ENCODE measurements at places on chromosomes 11 and 22.

- DNase-seq, result no peak
These were observed 72.5 kb downstream of the RAB30 start for GRCh38 chr11:82999232-82999631.

DNA sequence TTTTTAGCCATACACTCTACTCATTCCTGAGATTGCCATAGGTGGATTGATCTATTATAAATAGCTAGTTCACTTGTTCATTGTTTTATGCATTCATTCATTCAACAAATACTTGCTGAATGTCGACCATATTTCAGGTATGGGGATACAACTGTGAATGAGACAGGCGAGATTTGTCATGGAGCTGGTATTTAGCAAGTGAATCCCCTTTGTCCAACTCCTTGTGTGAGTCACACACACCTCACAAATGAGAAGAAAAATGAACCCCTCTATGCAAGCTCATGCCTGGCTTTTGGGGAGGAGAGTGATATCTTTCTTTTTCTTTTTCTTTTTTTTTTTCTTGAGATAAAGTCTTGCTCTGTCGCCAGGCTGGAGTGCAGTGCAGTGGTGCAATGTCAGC lies 1.8 kb upstream of the AMPD3 start:
- DNase-seq, result no peak

GRCh38 chr11:116257883-116258282 lies 514.9 kb downstream of the BUD13 start:
- no peak for DNase-seq

- no peak for DNase-seq
These were observed 22.8 kb upstream of the SLC25A18 start for GRCh38 chr22:17540481-17540880.

GRCh38 chr11:17257196-17257595 lies 19.3 kb upstream of the NUCB2 start:
- no peak for DNase-seq

- no peak for DNase-seq
These were observed 136.0 kb downstream of the C11orf58 start for GRCh38 chr11:16874275-16874975.

- DNase-seq, result no peak
These were observed 3.6 kb downstream of the CD44 start for GRCh38 chr11:35142481-35143075.

DNA sequence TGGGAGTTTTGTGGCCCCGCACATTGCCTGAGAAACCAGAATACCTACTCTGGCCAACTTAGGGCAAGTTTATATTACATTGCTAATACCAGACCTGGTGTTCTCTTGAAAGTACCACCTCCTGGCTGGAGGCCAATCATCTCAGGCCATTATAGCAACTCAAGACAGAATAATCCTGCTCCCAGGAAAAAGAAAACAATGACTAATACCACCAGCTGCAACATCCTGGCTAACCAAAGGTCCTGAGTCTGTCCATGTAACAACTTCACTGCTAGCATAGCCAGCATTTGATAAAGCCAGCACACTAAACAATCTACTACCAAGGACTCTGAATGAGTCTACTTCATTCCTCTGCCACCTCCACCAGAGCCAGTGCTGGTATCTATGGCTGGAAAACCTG lies 1298.7 kb upstream of the CNTN5 start:
- DNase-seq, result no peak
